ENCODE measurements at places on chromosomes 11 and 22.

- peak; percentile 100 for DNase-seq
Observed at GRCh38 chr11:64284048-64284961, at the start of gene BAD. Gene BAD, minus strand, starts transcription at chr11:64284665. Its CDS starts 297 bp downstream, at chr11:64284368.

- DNase-seq: no peak
Observed at GRCh38 chr11:120136356-120136755, 1.6 kb downstream of the TRIM29 start.

DNA sequence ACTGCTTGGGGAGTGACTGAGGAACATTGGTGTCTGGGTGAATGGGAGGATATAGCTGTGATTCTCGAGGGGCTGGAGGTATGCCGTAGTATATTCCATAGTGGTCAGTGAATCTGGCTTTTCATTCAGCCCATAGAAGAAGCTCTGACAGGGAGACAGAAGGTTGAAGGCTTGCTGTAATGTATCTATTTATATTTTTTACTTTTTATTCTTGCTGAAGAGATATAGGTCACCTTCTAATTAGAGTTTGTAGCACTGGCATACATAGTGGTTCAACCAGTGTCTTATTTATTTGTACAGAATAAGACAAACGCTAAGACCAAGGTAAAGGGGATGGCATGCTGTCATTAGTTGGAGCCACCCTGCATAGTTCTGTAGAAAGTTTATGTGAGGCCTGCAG is 10.0 kb downstream of the TRIM44 start:
- no peak for DNase-seq

GRCh38 chr22:22761963-22762772 is 117.8 kb downstream of the GGTLC2 start:
- DNase-seq: no peak

GRCh38 chr11:112599856-112600533 is 339.3 kb upstream of the PLET1 start:
- DNase-seq: no peak

DNA sequence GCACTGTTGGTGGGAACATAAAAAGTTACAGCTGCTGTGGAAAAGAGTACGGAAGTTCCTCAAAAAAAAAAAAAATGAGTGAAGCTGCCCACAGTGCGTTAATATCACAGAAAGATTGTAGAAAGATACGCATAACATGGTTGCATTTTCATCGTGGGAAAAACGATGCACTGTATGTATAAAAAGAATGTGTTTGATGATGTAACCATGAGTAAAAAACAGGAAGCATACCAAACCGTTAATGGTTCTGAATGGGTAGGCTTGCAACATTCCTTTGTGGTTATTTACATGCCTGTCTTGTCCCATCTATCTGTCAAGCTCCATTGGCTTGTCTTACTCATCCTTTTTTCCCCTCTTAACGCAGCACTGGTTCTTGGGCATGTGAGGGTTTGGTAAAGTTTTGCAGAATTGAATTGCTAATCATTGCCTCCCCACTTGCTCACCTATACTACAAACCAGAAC is 33.8 kb upstream of the DKK3 start:
- peak; percentile 72 for DNase-seq

DNA sequence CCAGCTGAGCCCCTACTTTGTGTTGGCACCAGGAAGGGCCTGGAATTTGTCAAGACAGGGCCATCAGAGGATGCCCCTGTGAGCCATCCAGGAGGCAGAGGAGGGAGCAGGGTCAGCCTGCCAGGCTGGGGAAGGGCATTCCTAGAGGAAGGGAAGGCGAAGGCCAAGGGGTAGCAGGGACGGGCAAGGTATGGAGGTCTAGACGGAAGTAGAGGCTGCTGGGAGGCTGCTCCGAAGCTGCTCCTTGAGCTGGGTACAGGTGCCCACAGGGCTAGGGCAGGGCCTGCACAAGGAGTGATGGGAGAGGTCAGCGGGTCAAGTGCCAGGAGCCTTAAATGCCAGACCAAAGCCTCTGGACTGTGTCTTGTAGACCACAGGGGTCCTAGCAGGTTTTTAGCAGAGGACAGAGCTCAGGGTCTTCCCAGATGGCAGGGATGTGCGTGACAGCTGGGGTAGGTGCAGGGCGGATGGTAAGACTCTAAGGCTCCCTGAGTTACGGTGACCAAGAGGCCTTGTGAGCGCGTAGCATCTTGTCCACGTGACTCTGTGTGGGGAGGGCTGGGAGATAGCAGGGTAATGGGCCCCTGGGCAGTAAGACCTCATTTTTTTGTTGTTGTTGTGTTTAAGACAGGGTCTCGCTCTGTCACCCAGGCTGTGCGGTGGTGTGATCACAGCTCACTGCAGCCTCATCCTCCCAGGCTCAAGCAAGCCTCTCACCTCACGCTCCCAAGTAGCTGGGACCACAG is 31.7 kb upstream of the CSNK1E start:
- no peak for DNase-seq

- DNase-seq: no peak
Observed at GRCh38 chr11:67667490-67668191, 6.8 kb downstream of the ALDH3B2 start.

DNA sequence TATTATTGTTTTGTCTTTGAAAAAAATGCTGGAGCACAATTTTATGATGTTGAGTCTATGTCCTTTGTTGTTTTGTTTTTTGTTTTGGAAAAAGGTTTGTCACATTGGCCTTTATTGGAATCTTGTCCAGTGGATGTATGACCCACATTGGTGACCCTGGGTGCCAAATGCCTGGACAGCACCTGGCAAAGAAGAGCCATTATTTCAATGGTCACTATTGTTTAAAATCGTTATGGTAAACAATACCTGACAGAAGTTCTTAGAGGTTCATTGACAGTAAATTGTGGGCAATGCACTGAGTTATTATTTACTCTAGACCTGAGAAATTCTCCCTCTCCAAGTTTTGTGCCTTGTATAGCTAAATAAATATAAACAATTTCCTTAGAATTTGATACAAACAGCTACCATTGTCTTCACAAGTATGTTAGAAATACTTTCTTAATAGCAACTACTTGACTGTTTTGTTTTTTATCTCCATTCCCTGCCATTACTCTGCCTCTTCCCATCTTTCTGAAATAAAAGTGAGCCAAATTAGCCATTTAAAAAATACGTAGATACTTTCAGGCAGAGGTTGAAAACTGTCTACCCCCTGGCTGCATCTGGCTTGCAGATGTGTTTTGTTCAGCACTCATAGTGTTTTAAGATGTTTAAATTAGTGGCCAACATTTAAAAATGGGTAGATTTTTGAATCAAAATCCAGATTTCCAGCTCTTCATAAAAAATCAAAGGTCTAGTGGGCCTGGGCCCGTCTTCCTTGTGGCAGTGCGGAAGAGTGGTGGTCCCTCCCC is 39.9 kb downstream of the BMAL1 start:
- no peak for DNase-seq

- DNase-seq: no peak
Observed at GRCh38 chr11:68096962-68097361, 24.2 kb downstream of the CHKA start.

- no peak for DNase-seq
Observed at GRCh38 chr11:132042296-132042695, 671.9 kb downstream of the NTM start.

- no peak for DNase-seq
Observed at GRCh38 chr11:64441127-64441526, 82.2 kb downstream of the RPS6KA4 start.

DNA sequence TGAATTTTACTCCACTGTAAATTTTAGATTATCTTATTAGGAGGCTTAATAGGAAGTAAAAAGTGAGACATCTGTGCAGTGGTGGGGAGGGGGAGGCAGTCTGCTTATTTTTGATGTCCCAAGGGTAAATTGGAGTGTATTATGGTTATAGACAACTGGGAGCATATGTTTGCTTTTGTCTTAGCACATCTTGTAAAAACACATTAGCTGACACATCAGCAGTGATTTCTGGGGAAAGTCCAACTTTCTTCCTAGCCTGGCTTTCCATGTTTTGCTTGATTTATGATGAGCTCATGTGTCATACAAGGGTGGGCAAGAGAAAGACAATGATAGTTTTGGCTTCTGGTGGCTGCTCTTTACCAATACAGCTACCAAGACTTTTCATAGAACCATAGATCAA is 4.0 kb downstream of the ANO3 start:
- DNase-seq: no peak

DNA sequence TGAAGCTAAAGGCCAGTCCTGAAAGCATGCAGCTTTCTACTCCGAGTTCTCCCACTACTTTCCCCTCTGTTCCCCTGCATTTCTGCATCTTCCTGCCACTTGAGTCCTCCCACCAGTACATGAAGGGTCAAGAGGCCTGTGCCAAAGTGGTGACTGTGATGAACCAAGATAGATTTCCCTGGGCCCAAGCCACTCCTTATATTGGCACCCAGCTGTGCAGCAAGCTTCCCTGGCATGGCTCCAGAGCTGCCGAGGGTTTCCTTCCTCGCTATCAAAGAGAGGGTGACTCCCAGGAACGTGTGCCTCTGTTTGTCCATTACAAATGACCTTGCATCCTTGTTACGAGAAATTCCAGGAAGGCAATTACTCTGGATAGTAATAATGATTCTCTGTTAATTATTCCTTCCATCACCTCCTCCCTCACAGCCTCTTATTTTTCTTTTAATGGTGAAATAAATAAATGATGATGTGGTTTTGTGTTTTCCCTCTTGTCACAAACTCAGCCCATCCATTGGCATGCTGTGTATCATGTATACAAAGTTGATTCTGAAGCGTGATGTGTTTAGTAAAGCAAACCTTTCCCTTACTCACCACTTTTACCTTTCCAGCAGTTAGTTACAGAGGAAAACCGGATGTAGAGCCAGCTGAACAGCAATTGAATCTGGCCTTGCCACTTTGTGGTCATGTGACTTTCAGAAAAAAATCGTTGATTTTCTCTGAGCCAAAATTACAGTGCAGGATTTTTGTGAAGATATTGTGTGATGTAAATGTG is 8.3 kb downstream of the SRSF8 start:
- DNase-seq: no peak

DNA sequence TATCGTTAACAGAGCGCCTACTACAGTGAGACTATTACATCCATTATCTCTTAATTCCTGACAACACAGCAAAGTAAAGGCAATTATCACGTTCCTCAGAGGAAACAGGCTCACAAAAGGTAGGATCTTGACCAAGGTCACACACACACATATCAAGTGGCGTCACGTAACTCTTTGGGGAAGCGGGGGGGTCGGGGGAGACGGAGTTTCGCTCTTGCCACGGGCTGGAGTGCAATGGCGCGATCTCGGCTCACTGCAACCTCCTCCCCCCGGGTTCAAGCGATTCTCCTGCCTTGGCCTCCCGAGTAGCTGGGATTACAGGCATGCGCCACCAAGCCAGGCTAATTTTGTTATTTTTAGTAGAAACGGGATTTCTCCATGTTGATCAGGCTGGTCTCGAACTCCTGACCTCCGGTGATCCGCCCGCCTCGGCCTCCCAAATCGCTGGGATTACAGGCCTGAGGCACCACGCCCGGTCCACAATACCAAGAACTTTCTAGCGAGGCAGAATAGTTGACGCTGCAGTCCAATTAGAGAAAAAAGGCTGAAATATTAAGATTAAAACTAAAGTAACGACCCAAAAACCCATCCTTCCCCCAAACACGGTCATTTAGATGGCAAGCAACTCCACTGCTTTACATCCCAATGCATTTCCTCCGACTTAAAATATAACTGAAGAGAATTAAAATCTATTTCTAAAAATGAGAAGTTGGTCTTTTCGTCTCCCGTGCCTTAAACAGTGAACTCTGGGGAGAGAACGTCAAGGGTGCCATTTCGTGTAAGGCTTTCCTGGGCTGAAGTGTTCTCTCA is 1.2 kb downstream of the DDX17 start:
- DNase-seq: peak; percentile 25

GRCh38 chr11:69648679-69649575 is 8.0 kb downstream of the CCND1 start:
- no peak for DNase-seq

GRCh38 chr11:95153857-95154246 is 64.2 kb downstream of the ENDOD1 start:
- no peak for DNase-seq

- DNase-seq: no peak
Observed at GRCh38 chr11:33067294-33067693, 27.9 kb downstream of the TCP11L1 start.

GRCh38 chr11:83734120-83734519 is 448.0 kb upstream of the CCDC90B start:
- no peak for DNase-seq

- no peak for DNase-seq
Observed at GRCh38 chr11:57729479-57729878, 11.8 kb upstream of the SELENOH start.

DNA sequence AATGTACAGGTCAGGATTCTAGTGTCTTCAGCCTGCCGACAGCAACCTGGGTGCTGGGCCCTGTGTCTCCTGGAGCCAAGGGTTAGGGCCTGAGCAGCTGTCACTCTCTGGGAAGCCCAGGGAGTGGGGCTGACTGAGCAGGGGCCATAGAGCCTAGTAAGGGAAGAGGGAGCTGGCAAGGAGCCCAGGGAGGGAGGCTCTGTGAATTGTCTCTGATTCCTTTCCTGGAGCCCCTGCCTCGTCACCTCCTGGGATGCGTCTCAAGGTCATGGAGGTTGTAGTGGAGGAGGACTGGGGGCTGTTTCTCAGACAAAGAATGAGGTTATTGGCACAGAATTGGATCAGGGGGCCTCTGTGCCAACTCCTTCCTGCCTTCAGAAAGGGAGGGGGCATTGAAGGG is 11.8 kb downstream of the SOX10 start:
- DNase-seq: no peak

GRCh38 chr11:46684367-46684766 is 16.1 kb downstream of the ARHGAP1 start:
- DNase-seq: no peak
